Amniotic epithelial cell (primary cell): ENCODE measurements at places on chromosomes 12 and 14.
A peak's percentile ranks its signal among the peaks of the same experiment; 100 is the strongest.

DNA sequence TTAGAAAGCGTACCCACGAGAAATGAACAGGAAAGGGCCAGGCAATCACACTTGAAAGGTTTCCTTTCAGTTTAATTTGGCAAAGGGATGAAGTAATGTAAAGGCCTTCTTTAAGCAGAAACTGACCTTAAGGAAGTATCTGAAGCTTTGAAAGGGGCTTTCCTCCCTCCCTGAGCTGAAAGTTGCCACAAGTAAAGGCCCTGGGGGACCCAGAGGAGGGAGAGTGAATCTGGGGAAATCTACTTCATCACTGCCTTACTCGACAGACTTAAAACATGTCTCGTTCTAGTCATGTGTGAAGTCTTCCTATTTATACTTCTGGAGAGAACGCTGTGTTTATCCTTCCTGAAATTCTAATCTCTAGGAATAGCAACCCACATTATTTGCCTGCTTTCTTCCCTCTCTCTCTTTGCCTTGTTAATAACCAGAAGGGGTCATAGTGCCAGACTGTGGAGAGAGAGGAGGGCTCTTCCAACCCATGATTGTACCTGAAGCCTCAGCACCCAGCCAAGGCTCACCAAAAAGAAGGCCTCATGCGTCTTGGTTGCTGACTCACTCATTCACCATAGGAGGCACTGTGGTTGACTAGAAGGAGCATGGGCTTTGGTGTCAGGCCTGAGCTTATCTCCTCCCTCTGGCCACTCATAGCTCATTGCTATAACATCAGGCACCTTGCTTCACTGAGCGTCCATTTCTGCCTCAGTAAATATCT lies 10.2 kb upstream of the GPX2 start:
- DNase-seq, result peak; percentile 57

GRCh38 chr14:63435204-63435603 lies 108.0 kb downstream of the PPP2R5E start:
- DNase-seq, result no peak

DNA sequence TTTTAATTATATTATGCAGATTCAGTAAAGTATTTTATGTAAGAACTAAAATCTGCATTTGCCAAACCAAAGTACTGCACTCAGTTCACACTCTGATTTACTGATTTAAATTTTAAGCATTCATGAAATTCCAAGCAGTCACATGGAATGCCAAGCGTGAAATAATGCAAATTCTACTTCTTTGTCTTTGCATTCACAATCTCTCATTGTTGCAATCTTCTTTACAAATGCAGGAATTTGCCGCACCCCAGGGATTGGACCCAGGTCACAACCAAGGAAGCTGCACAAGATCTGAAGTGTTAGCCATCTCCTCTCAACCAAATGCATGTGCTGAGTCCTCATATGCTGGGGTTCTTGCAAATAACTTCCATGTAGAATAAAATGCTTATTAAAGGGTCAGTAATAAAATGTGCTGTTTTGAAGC lies 71.9 kb downstream of the TUNAR start:
- no peak for DNase-seq

DNA sequence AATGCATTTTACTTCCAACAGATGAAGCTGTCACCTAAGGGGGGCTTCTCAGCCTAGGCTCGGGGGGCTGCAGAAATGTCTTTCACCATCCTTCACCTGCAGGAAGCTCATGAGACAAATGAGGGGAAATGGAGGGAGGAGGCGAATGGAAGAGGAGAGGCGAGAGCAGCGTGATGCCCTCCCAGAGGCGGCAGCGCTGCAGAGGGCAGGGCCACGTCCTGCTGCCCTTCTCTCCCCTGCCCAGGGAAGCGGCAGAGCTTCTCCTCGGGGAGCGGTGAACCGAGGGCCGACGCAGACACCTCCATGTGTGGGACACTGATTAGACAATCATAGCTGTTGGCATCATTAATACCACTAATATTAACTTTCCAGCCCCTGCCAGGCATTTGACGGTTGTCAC lies 78.3 kb downstream of the SERPINA3 start:
- DNase-seq, result no peak

- no peak for DNase-seq
Measured at GRCh38 chr12:108348842-108349241, 9.7 kb upstream of the CMKLR1 start.

GRCh38 chr12:7146228-7146627 lies 16.1 kb downstream of the CLSTN3 start:
- no peak for DNase-seq

DNA sequence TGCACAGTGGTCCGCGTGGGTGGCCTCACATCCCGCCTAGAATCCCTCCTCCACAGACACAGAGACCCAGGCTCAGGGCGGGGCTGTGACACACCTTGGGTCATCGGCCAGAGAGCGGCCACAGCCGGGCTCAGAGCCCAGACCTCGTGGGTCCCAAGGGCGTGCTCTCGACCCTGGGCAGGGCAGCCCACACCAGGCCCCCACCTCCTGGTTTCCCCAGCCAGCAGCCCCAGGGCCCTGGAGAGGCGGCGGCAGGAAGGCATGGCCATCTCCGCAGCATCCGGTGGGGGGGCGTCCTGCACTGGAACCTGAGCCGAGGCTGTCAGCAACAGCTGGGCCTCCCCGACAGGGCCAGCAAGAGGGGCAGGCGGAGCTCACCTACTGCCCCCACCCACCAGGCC lies 15.2 kb downstream of the JAG2 start:
- no peak for DNase-seq

DNA sequence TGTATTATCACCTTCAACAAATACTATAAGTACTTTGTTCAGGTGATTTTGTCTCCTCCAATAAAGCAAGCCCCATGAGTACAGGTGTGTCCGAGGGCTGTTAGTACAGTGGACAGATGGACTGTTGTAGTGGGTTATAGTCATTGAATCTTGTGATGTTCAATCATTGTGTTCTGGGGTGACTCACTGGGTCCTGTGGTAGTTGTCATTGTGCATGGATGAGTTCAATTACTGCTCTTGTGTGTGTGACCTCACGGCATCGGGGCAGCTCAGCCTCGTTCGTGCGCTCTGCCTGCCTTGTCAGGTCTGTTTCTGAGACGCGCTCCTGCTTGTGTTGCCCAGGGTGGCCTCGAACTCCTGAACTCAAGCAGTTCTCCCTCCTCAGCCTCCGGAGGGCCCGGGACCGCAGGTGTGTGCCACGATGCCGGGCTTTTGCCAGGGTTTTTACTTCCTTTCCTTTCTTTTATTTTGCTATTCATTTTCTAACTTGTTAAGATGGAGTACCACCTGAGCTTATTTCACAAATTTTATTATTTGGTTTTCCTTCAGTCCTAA lies 72.2 kb downstream of the DDX51 start:
- DNase-seq, result no peak

DNA sequence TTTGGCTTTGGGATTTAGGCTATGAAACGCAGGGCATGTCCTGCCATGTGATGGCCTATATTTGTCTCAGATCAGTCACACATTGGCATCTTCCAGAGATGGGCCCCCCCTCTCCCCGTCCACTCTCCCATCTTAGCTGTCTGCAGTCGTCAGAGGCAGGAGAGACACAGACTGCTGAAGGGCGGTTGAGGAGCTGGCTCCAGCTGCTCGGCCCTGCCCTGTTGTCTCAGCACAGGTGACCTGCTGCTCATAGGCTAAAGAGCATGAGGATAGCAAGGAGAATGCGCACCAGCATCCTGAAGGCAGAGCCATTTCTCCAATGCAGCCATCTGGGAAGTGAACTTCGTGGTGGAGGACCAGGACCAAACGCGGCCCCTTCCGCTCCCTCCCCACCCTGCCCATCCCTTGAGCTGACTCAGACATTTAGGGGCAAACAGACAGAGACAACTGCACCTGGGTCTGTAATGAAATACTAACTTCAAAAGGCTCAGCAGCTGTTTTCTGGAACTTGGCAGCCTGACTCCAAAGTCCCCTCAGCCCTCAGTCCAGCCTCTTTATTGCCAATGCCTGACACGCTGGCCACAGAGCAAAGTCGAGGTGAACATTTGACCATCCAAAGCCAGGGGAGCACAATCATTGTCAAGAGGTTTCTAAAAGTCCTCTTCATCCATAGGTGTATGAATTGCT lies 22.3 kb downstream of the FZD10 start:
- no peak for DNase-seq

- DNase-seq, result no peak
Measured at GRCh38 chr14:71472356-71473340, 459.6 kb upstream of the RGS6 start.

DNA sequence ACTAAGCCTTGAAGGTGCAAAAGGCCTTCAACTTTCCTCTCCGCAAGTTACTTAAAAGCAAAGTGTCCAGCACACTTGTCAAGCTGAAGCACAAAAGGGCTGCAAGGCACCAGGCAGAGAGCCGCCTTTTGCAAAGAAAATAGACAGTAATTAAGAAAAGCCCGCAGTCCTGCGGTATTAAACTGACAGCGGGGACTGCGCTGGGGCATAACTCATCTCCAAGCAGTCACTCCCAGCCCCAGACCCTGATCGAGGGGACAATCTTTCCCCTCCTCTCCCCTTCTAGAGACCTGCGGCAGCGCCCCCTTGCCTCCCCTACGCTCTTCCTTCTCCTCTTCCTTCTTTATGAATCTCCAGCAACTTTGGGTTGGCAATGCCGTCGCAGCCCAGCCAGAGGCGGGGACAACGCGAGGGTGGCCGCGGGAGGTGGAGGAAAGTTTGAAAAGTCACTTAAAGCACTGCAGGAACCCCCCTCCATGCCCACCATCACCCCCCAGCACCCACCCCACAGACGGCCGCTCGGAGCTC lies 200.9 kb upstream of the CAND1 start:
- no peak for DNase-seq

- DNase-seq, result peak; percentile 41
Measured at GRCh38 chr14:104917993-104918392, 6.7 kb upstream of the PLD4 start.

- DNase-seq, result no peak
Measured at GRCh38 chr14:98187281-98187680, 1084.7 kb downstream of the BCL11B start.

- DNase-seq, result no peak
Measured at GRCh38 chr12:4288296-4289131, 15.0 kb downstream of the CCND2 start.

DNA sequence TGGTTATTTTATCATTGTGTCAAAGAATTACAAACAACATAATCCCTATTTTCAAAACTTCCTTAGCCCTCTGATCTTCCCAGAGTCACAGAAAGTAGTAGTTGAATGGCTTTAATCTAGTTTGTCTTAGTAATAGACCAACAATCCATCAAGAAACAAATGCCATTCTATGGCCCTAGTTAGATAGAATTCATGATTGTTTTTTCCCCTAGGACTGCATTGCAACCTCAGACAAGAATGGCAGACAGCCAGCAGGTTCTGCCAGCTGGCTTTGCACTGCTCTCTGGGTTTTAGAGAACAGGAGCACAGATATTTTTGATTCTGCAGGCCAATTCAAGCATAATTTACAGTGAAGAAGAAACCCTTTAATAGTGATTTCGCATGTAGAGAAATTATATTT lies 33.8 kb downstream of the SYT1 start:
- DNase-seq, result peak; percentile 20

- peak; percentile 60 for DNase-seq
Measured at GRCh38 chr12:108694812-108695278, 36.5 kb downstream of the CORO1C start.

- DNase-seq, result no peak
Measured at GRCh38 chr14:31825459-31825858, 251.6 kb upstream of the ARHGAP5 start.

DNA sequence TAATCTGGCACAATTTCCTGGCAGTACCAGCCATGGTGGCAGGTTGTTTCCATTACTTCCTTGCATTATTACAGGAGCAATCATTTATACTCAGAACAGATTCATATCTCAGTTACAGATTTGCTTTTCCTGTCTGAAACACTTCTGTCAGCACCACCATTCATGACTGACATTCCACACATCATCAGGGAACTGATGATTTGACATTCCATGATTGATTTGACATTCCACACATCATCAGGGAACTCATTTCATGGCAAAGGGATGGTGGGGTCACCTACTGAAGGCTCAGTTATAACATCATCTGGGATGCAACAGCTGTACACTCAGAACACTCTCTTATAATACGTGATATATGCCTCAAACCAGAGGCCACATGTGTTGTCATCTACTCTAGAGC lies 30.9 kb upstream of the RERGL start:
- no peak for DNase-seq

GRCh38 chr12:91180582-91181395 lies 1.8 kb downstream of the DCN start:
- DNase-seq, result peak; percentile 92

GRCh38 chr12:90404071-90404470 lies 550.9 kb downstream of the CCER1 start:
- DNase-seq, result no peak

- DNase-seq, result peak; percentile 0
Measured at GRCh38 chr12:108214486-108214885, 85.4 kb downstream of the WSCD2 start.

DNA sequence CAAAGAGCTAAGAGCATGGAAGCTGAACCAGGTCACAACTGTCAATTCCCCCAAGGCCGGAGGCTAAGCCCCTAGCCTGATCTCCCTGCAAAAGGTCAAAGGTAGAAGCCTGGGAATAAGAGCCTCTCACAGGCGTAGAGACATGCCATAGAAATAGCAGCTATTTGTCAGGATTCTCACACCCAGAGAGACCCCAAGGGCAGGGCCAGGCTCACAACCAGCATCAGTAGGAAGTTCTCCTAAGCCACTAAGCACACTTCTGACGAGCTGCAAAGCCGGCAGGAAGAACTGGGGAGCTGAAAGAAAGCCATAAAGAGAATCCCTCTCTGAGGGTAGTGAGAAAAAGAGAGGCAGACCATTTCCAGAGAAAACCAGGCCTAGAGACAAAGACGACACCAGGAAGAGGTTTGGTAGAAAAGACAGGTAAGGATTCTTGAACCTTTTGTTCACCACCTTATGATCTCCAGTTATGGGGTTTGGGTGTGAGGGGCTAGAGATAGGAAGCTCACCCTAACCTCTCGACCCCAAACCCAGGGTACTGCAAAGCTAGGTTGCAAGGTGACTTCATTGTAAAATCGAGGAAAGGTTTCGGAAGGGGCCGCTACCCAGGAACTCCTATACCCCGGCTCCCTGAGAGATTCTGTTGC lies 1.0 kb downstream of the SMARCC2 start:
- no peak for DNase-seq

DNA sequence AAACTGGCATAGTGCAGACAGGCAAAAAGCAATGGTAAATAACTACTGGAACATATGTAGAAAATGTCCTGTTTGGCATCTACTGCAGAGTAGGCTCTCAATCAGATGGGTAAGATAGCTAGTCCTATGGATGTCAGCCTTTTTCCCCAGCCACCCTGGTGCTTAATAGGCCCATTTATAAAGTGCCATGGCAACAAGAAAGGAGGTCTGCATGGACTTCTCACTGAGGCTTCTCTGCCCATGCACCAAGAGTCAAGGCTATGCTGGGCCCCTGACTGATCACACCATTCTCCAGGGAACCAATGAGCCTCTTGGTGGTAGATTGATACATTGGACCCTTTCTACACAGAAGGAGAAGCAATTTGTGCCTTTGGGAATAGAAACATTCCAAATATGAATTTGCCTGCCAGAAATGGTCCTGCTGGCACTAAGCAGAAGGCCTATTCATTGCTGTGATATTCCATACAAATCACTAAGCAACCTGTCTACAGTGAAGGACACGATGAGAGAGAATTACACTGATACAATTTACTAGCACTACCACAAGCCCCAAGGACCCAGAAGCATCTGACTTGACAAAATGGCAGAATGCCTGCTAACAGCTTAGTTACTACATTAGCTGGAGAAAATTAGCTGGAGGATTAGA lies 43.8 kb downstream of the RESF1 start:
- peak; percentile 44 for DNase-seq
